ENCODE measurements at places on chromosomes 3 and 15.

DNA sequence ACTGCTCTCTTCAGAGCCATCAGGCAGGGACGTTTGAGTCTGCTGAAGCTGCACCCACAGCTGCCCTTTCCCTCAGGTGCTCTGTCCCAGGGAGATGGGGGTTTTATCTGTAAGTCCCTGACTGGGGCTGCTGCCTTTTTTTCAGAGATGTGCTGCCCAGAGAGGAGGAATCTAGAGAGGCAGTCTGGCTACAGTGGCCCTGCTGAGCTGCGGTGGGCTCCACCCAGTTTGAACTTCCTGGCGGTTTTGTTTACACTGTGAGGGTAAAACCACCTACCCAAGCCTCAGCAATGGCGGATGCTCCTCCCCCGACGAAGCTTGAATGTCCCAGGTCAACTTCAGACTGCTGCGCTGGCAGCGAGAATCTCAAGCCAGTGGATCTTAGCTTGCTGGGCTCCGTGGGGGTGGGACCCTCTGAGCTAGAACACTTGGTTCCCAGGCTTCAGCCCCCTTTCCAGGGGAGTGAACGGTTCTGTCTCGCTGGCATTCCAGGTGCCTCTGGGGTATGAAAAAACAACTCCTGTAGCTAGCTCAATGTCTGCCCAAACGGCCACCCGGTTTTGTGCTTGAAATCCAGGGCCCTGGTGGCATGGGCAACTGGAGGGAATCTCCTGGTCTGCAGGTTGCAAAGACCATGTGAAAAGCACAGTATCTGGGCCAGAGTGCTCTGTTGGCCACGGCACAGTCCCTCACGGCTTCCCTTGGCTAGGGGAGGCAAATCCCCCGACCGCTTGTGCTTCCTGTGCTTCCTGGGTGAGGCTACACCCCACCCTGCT, 21.1 kb upstream of the ST6GAL1 start:
- DNase-seq, result no peak

DNA sequence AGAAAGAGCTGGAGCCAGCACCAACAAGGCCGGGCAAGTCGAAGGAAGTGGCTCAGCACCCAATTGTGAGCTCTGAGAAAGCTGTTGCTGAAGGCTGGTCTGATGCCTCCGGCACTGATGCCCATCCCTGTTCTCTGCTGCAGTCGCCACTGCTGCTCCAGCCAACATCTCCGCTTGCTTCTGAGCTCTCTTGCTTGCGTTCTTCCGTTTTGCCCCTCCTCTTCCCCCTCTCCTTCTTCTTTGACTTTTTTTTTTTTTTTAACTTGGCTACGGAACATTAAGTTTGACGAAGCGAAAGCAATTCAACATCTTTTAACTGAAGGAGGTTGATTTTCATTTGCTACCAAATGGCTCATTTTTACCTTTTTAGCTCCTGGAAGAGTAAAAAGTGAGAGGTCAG, 442.9 kb downstream of the MCTP2 start:
- peak; percentile 70 for DNase-seq

- DNase-seq, result no peak
Observed at GRCh38 chr3:89452066-89452465, 344.6 kb downstream of the EPHA3 start.

DNA sequence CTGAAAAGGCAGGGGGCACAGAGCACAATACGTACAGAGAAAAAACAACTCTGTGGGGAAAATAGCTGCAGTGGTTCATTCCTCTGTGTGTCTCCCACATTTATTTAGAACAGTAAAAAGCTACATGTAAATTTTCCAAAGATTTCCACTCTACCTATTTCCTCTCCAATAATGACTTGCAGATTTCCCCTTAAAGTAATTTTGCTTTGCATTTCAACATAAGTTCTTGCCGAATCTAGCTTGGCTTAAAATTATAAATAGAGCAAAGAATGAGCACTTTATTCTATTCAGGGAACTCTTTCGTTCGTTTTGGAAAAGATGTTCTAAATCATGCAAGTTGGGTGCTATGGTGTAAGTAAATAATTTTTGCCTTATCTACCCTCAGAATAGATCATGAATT, 58.2 kb upstream of the NR2E3 start:
- DNase-seq, result no peak

GRCh38 chr3:14319654-14320182, 82.7 kb upstream of the SLC6A6 start:
- peak; percentile 10 for DNase-seq

DNA sequence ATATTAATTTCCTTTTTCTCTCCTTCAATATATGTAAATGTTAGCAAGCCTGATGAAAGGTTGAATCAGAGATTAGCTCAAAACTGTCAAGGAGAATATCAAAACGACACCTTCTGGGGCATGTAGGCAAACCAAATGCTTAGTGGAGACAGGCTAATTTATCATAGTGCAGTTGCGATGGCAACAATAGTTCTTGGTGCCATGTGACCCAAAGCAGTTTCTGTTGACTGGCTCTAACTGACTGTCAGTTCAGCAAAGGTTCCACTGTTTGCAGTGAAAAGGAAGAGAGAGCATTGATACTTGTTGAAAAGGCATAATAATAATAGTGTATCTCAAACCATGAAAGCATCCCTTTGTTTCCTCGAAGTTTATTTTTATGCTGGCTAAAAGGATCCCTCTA, 513.9 kb downstream of the NLGN1 start:
- DNase-seq, result no peak

DNA sequence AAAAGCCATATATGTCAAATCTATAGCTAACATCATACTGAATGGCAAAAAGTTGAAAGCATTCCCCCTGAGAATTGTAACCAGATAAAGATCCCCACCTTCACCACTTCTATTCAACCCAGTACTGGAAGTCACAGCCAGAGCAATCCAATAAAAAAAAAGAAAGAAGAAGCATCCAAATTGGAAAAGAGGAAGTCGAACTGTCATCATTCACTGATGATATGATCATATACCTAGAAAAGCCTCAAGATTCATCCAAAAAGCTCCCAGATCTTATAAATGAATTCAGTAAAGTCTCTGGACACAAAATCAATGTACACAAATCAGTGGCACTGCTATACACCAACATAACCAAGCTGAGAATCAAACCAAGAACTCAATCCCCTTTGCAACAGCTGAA, 97.4 kb downstream of the CBLB start:
- no peak for DNase-seq

DNA sequence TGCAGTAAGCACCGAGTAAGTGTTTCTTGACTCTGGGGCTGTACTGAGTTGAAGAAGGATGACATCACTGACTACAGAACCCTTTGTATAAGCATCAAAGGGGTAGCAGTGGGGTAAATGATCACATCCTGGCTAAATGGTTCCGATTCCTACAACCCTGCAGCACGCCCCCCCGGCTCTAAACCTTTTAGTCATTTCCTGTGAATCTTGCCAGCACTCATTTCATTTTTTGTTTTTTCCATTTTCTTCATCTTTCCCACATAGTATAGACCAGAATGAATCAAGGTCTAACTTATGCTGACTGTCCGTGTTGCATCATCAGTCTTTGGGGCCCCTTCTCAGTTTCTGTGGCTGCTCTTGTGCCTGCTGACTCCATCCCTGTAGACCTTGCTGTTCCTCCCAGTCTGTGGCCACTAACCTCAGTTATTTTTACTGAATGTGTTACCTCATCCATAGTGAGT, 383.1 kb upstream of the TPRG1 start:
- no peak for DNase-seq

DNA sequence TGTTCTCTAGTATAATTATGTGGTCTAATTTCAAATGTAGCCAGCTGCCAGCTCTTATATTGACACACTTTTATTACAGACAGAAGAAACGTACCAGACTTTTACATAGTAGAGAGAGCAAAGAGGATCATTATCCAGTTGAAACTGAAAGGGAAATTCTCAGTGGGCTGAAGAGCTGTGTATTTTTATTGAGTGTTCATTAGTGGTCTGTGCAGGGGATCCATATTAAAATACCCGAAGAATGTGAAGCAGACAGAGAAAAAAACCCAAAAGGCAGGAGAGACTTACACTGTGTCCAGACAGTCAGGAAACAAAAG, 41.3 kb downstream of the MYRIP start:
- DNase-seq, result no peak

- no peak for DNase-seq
Observed at GRCh38 chr15:83132861-83133523, 25.5 kb downstream of the TM6SF1 start.

DNA sequence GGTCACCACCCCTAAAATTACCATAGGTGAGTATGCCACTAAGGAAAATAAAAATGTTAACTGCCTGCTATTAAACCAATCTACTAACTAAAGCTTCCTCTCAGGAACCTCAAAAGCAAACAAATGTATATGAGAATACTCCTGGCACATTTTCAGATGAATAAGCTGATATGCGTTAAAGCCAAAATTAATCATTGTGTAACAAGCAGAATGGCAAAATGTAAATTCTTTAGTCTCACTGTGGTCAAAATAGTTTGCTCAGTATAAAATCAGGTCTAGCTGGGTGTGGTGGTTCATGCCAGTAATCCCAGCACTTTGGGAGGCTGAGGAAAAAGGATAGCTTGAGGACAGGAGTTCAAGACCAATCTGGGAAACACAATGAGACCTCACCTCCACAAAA, 53.6 kb downstream of the SUMF1 start:
- no peak for DNase-seq

DNA sequence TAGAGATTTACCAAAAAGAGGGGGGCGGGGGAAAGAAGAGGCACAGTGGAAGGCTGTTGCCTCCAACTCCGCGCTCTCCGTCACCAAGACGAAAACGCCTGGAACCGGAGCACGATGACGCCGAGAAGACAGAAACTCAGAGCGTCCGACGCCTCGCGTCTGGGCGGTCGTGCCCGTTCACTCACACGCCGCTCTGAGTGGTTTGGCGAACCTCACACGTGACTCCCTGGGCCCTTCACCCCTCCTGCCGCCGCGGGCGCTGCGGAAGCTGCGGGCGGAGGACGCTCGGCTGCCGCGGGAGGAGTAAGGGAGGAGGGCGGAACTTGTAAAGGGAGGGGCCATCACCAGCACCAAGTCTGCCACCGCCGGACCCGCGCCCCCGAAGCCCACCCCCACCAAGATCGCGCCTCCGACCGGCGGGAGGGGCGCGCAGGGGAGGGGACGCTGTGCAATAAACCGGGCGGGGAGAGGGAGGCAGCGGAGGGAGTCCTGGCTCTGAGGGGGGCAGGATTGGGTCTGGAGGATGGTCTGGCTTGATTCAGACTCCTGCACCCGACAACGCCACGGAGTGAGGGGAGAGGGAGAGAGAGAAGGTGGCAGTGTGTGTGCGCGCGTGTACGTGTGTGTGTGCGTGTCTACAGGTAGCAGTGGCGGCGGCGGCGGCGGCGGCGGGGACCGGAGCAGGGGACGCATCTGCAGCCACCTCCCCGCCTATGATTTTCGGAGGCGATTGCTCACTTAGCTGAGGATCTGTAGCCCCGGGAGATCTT, 1.9 kb upstream of the NLGN1 start:
- peak; percentile 6 for DNase-seq

DNA sequence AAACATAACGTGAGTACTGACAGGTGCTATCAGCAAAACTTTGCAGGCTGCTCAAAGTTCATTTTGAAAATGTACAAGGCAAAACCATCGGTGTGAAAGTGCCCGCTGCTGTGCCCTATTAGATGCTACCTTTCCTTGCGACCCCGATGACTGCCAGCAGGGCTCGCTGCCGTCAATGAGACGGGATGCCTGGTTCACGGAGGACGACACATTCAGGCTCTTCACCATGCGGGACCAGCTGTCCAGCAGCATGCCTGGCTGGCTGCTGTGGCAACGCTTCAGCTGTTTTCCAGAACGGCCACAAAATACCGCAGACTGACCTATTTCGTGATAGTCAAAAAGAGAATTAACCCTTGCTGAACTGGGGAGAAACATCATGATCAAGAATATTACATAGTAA, 92.7 kb upstream of the OCA2 start:
- no peak for DNase-seq

DNA sequence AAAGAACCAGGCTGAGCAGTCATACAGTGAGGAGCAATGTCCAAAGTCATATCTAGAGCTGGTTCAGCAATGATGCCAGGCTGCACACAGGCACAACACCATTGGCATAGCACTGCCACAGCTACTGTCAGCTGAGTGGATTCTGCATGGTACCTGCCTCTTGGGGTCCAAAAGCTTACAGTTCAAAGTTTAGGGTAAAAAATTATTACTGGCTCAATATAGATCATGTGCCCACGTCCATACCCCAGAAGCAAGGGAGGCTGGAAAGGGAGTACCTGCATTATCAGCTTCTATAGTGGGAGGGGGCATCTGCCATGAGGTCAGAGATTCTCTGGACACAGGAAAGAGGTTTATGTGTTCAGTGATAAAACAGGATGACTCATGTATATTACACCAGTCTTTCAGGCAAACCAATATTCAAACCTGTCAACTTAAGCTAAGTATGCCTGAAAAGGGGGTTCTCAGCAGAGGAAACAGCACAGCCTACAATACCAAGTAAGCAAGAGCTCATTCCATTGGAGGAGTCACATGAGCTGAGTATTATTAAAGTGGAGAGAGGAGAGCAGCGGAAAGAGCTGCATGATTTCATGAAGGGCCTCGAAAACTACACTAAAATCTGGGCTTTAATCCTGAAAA, 99.0 kb downstream of the ANO10 start:
- DNase-seq, result no peak

- no peak for DNase-seq
Observed at GRCh38 chr3:160413613-160414248, 14.3 kb downstream of the SMC4 start.

GRCh38 chr3:173003956-173004355, 137.1 kb downstream of the SPATA16 start:
- no peak for DNase-seq

DNA sequence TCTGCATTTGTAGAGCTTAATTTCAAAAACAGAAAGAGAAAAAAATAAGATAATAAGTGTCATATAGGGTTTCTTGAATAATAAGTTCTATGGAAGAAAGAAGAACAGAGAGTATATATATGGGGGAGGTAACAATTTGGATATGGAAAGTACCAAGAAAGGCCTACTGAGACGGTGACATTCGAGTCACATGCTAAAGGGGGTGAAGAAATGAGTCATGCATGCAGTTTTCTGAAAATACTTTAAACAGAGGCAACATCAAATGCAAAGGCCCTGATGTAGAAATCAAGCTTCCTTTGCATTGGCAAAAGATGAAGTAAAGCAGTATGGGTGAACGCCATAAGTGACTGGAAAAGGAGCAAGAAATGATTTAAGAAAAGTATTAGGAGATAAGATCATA, 371.6 kb upstream of the ZNF385D start:
- no peak for DNase-seq

- no peak for DNase-seq
Observed at GRCh38 chr15:90367576-90367975, 15.5 kb downstream of the ZNF774 start.

DNA sequence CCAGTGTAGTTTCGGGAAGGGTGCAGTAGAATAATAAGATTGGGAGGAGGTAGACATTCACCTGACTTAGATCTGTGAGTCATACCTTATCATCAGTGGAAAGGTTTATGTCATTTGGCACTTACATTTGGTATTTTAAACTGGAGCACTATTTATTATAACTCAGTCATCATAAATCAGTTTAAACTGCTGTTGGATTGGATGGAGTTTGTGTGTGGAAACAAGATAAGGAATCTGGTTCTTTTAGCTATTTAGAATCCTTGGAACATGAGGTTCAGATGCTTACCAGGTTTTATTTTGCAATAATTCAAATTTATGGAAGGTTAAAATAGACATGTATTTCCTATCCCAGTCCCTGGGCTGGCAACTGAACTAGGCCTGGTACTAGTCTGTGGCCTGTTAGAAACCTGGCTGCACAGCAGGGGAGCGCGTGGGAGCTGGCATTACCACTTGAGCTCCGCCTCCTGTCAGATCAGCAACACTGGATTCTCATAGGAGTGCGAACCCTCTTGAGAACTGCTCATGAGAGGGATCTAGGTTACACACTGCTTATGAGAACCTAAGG, 34.5 kb downstream of the ZFAND6 start:
- peak; percentile 16 for DNase-seq

All from epithelial cell of prostate (primary cell).